ENCODE measurements at places on chromosomes 1 and 21. TPM values are rescaled to one million over a fixed set of nuclear protein-coding genes. Genes with fewer than 3 reads are reported as not detected.

- DNase-seq = no peak
Measured at GRCh38 chr1:151805066-151805820, at the start of gene LINGO4. Gene LINGO4 (minus strand): TSS chr1:151805419. CDS start chr1:151802704, 2,715 bp downstream.

DNA sequence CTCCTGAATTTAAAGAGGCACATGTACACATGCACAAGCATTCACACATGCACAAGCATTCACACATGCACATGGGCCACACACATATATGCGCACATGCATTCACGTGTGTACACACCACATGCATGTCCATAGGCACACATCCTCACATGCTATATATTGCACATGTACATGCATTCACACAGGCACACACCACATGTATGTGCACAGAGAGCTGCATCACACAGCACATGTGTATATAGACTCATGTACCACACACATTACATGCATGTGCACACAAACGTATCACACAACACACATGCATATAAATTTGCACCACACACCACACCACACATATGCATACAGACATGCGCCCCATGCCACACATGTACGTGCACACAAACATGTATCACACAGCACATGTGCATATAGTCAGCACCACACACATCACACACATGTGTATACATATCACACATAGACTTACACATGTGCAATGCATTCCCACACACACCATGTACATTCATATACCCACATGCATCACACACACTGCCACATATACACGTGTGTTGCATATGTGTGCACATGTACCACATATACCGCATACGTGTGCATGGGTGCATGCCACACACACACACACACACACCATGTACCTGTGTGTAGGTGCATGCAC is 54.6 kb upstream of the COL18A1 start:
- DNase-seq = no peak

FAM151A gene
- 0.63 TPM for total RNA-seq

SLC30A7 gene
- 8.1 TPM for total RNA-seq

Measured in right atrium auricular region (tissue), 2 donors.